Suprapubic skin (tissue), 4 donors: ENCODE measurements at places on chromosomes 12 and 14.

DNA sequence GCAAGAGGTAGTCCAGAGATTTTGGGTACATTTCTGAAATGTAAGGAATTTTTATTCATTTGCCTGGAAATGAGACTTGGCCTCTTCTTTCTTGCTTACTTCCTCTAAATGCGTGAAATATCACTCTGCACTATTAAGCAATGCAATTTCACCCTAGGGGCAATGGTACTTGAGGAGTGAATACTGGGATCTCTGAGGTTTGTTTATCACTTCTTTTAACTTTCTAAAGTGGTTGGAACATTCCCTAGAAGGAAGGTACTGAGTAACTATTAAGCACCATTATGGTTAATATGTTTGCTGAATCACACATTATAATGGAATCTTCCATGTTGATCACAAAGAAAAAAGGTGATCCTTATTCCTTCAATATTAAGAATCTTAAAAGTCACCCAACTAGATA, 120.9 kb upstream of the CAND1 start:
- H3K36me3 ChIP-seq: no peaks in the 10 kb centered on the region
- H3K27ac ChIP-seq: no peak overlapping the region
- no peaks in the 10 kb centered on the region for H3K27me3 ChIP-seq
- H3K4me3 ChIP-seq: no peak overlapping the region
- no peaks in the 10 kb centered on the region for H3K4me1 ChIP-seq

DNA sequence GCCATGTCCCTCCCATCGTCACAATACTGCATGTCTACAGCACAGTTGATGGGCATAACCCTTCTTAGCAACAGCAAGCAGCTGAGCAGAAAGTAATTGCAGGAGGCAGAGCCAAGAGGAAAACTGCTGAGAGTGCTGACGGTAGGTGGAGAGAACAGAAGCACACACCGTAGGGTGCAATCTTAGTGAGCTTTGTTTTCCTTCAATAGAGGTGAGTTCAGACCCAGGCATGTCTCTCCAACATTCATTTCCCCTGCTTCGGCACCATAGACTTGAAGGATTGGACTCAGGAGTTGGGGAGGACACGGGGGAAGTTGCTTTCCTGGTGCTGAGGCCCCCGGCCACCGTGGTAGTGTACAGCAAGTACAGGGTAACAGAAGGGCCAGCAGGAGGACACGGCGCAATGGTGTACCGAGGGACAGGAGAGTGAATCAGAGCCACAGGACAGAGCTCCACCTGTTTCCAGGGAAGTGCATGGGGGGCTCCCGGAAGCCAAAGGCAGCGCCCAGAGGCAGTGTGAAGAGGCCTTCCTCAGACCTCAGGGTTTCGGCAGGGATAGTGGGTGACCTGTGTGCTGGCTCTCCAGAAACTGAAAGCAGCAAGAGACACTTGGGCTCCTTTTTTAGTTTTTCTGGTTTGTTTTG, 36.3 kb upstream of the SINHCAF start:
- H3K4me1 ChIP-seq: peaks cover 13% of the 10 kb centered on the region
- no peaks in the 10 kb centered on the region for H3K36me3 ChIP-seq
- no peaks in the 10 kb centered on the region for H3K27me3 ChIP-seq
- no peak overlapping the region for H3K4me3 ChIP-seq
- no peak for DNase-seq

DNA sequence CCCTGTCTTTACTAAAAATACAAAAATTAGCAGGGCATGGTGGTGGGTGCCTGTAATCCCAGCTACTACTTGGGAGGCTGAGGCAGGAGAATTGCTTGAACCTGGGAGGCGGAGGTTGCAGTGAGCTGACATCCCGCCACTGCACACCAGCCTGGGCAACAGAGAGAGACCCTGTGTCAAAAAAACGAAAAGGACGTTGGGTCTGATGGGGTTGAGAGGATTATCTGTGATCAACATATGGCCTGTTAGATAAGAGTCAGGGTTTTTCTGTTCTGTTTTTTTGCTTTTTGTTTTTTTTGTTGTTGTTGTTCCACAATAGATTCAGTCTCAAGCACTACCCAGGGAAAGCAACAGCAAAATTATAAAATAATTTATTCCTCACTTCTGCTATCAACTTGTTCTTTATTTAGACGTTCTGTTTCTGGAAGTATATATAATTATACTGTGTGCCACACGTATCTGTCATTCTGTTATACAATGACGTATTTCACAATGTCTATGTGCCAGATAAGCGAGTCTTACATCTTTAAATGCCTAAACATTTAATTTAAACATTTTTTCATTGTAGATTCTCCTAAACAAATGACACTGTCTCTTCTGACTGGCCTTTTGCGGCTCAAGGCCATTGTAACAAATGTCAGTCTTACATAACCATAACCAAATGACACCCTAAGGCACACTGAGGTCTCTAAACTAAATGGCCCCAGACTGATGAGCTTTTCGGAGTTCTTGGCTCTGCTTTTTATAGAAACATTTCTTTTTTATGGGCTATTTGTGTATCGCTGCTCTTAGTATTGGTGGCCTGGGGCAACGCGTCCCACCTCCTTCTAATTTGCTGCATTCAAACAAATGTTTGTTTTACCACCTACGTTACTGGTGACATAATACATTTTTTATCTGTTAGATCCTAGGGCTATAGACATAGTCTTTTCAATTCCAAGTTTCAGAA, 7.2 kb upstream of the P2RX4 start:
- H3K4me1 ChIP-seq: peaks cover 4% of the 10 kb centered on the region
- DNase-seq: no peak
- no peaks in the 10 kb centered on the region for H3K27me3 ChIP-seq
- no peak overlapping the region for H3K4me3 ChIP-seq
- no peaks in the 10 kb centered on the region for H3K36me3 ChIP-seq
- no peak overlapping the region for H3K27ac ChIP-seq

DNA sequence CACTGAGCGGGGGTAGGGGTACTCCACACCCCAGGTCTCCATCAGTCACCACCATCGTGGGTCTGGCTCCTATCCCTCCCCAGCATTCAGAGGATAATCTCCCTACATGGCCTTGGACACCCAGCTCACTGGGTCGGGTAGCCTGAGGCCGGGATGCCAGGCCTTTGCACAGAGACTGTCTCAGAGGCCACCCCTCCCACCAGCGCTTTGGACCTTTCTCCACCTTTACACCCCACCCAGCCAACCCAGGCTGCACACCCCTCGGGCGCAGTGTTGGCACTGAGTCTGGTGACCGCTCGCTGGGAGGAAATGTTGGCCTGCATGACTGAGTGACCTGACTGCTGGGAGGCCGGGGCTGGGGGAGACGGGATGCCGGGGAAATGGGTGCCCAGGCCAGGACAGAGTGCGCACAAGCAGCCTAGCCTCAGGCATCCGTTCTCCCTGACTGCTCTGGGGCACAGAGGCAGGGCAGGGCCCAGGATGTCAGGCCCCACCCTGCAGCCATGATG, 10.6 kb upstream of the LBHD2 start:
- peak overlapping the region; percentile 87 for H3K27ac ChIP-seq
- no peak overlapping the region for H3K4me3 ChIP-seq
- no peaks in the 10 kb centered on the region for H3K27me3 ChIP-seq
- DNase-seq: no peak

DNA sequence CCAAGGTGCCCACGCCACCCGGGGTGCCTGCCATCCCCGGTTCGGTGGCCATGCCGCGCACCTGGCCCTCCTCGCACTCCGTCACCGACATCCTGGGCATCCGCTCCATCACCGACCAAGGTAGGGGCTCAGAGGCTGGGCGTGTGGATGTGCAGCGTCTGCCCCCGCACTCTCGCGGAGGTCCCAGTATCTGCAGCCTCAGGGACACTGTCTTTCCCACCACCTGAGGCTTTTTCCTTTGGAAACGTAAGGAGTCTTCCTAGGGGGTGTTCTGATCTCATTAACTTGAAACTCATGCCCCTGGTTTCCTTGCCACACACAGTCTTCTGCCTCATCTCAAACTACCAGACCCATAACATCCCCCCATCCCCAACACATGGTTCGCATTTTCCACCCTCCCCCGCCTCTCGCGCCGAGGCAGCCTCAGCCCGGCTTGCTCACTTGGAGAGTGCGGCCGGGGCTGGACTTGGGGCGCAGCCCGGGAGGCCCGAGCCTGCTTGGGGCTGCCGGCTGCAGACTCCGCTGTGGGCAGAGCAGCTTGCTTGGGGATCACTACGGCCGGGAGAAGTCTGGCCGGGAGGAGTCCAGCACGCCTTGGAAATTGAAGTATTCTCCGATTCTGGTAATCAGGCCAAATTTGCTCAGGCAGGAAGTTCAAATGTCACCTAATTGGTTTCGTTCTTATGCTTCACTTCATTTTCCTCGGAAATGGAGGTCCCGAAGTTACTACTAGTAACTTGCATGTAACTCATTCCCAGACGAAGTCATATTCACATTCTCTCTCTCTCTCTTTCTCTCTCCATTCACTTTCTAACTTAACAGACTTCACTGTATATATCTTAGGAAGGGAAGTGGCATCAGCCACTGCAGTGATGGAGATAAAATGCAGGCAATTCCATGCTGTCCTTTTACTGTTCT, 2.0 kb downstream of the PAX9 start:
- H3K36me3 ChIP-seq: no peaks in the 10 kb centered on the region
- H3K4me1 ChIP-seq: peaks cover 31% of the 10 kb centered on the region
- peaks cover 92% of the 10 kb centered on the region for H3K27me3 ChIP-seq
- DNase-seq: no peak
